ENCODE measurements at places on chromosomes 12 and 14.

- no peak for DNase-seq
These were observed 10.6 kb downstream of the HHIPL1 start for GRCh38 chr14:99655521-99655920.

GRCh38 chr14:69694730-69695281 lies 72.1 kb upstream of the SRSF5 start:
- no peak for DNase-seq

DNA sequence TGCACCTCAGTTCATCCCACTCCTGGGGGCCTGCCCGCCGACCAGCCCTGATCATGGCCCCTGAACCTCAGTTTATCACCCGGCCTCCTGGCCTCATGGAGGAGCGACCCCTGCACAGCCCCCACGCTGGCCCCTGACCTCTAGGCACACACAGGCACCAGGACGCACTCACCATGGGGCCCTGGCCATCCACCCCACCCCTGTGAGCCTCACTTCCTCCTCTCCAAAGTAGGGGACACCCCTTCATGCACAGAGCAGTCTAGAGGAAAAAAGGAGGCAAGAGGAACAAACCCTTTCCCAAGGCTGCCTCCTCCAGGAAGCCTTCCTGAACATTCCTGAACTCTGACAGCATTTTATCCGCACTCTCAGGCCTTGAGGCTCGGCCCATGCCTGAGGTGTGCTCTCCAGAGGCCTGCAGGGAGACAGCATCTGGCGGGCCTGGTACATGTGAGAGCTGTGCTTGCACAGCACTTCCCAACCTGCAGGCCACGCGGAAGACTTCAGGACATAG lies 39.4 kb downstream of the CCNK start:
- no peak for DNase-seq

DNA sequence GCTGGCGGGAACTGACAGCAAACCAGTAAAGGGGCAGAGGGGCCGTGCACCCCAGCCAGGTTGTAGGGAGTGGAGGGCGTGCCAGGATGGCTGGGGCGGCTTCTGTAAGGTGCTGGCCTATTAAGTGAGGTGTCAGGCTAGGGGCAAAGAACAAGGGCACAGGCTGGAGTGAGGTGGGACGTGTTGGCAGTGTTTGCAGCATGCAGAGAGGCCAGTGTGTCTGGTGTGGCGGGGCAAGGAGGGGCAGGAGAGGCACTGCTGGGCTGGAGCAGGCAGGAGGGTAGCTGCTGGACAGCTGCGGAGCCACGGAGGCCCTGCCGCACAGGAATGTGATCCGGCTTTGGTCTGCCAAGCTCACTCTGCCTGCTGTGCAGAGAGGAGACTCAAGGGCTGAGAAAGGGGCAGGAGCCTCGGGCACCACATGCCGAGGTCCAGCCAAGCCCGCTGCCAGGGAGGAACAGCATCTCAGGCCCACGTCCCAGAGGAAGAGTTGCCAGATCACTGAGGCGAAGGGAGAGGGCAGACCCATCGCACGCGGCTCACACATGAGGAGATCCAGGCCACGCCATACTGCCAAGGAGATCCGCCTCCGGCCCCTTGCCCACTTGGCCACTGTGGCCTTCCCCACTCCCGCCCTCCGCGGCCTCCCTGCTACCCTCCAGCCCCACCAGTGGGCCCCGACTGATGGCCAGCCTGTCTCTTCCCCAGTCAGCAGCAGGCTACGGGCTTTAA lies 46.8 kb downstream of the AMN start:
- DNase-seq, result no peak

DNA sequence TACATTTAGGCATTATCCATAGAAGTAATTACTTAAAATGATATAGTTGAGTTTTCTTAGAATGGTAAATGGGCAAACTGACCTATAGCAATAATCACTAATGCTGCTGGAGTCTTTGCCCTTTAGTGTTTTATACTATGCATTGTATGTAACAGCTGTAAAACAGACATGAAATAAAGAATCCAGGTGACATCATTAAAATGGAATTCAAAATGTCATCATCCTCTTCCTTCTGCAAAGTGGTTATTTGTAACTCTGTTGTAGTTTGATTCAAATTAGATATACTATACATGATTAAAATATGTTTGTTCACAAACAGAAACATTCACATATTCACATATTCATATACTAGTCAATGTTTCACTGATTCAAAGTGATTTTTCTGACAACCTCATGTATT lies 598.8 kb downstream of the SLC16A7 start:
- DNase-seq, result no peak

DNA sequence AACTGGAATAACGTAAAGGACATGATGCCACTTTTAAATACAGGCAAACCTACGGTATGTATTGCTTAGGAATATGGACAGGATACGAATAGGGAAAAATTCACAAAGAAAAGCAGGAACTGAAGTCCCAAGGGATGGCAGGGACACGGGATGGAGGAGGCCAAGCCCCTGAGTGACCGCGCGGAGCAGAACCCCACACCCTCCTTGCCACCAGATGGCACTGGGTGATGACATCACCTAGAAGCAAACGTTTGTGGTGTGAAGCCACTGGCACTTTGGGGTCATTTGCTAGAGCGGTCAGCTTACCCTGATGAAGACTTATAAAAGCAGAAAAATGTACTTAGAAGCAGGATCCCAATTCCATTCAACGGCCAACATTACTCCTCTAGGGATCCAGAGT lies 9.4 kb downstream of the DHX37 start:
- no peak for DNase-seq

DNA sequence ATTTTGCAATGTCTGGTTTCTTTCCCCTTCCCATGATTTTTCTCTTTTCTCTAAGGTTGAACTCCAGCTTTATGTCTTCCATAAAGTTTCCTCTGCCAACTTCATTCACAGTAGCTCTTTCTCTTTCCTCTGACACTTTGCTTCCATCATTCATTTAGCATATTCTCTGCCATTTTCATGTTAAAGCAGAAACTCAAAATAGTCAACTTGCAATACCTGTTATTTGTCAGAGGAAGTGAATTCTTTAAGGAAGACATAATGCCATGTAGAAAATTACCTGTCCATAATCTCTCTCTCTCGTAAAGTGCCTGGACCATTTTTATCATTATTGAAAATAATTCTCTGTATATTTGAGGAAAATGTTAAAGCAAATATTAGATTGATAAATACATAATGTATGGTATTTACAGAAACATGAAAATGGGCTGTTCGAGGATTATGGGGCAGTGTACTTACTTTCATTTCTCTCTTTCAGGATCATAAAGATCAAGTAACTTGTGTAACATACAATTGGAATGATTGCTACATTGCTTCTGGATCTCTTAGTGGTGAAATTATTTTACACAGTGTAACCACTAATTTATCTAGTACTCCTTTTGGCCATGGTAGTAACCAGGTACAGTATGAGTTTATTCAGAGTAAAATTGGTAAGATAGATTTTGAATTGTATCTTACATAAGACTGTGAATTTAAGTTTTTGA lies 12.6 kb downstream of the NEDD1 start:
- DNase-seq, result no peak

GRCh38 chr14:37637341-37637740 lies 41.9 kb downstream of the TTC6 start:
- no peak for DNase-seq

DNA sequence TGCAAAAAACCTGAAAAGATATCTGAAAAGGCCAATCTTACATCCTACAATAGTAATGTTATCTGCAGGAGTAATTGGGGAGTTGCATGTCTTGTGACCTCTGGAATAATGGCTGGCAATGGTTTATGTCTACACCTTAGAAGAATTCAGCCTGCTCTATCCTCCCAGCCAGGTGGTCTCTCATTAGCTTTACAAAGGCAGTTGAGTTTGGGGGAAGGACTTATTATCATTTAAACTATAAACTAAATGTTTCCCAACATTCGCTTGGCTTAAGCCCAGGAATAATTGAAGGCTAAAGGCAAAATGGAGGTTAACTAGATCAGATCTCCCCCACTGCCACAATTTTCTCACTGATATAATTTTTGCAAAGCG lies 158.4 kb upstream of the SFSWAP start:
- no peak for DNase-seq

DNA sequence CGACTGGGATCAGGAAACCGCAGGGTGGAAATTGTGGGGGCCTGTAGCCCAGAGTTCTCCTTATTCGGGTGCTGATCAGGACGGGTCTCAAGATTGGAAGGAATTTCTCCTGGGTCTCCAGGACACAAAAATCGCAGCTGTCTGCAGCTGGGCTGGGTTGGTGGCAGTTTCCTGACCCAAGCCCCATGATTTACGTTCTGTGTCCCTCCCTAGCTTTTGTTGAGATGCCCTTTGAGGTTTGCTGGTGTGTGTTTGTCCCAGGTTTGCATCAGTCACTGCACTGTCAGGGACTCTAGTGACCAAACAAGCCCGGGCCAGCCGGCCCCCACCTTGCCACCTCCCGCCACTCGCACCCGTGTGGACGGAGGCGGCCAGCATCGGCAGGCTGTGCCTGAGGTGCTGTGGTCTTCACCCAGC lies 89.5 kb downstream of the FBXL14 start:
- DNase-seq, result no peak

GRCh38 chr14:64112867-64113678 lies 181.1 kb downstream of the ESR2 start:
- no peak for DNase-seq

GRCh38 chr12:32906399-32907165 lies 10.0 kb upstream of the PKP2 start:
- DNase-seq, result no peak

- DNase-seq, result no peak
These were observed 73.0 kb upstream of the FICD start for GRCh38 chr12:108442067-108442466.

- no peak for DNase-seq
These were observed 57.2 kb upstream of the ZDHHC17 start for GRCh38 chr12:76706761-76707160.

DNA sequence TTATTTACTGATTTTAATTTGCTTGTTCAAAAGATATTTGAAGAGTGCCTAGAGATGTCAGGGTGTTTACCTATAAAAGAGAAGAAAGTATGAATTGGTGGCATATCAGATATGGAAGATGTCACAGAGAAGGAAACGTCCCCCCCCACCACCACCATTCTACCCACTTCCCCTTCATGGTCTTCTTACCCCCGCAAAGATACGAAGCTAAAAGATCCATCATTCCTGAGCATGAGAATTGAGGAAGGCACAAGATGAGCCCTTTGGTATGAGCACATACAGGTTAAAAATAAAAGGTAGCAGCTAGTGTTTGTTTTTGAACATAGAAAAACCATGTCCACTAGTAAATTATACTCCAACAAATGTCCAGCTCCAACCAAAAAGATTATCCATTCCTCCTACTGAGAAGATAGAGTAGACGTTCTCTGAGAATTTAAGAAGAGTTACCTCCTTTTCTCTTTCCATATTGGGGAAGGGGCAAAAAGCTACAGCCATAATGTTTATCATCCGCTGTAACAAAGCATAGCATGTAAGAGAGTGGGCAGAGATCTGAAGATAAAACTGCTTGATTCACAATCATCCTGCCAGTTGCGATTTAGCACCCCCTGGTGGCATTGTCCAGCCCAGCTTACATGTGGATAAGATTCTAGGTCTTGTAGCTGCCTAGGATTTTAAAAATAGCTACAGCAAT lies 29.1 kb downstream of the NFYB start:
- peak; percentile 42 for DNase-seq

GRCh38 chr12:9940375-9940774 lies 8.2 kb upstream of the CLEC2A start:
- DNase-seq, result no peak

DNA sequence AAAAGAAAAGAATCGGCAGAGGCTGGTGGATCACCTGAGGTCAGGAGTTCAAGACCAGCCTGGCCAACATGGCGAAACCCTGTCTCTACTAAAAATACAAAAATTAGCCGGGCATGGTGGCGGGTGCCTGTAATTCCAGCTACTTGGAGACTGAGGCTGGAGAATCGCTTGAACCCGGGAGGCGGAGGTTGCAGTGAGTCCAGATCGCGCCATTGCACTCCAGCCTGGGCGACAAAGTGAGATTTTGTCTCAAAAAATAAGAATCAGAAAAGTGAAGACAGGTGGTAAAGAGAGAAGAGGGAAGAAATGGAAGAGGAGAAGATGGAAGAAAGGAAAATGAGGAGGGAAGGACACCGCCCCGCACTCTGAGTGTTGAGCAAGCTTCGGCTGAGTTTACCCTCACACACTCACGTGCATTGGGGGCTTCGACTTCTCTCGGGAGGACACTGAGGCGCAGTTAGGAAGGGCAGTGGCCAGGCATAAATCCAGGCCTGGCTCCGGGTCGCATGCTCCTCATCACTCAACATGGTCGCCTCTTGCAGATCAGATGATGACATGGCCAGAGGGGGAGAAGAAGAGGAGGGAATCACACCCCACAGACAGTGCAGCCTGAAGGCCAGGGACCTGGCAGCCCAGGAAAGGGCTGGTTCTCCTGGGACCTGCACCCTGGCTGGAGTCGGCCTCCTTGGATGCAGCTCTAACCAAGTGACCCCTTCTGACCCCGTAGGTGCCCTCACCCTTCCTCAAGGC lies 61.1 kb downstream of the PRMT8 start:
- no peak for DNase-seq

DNA sequence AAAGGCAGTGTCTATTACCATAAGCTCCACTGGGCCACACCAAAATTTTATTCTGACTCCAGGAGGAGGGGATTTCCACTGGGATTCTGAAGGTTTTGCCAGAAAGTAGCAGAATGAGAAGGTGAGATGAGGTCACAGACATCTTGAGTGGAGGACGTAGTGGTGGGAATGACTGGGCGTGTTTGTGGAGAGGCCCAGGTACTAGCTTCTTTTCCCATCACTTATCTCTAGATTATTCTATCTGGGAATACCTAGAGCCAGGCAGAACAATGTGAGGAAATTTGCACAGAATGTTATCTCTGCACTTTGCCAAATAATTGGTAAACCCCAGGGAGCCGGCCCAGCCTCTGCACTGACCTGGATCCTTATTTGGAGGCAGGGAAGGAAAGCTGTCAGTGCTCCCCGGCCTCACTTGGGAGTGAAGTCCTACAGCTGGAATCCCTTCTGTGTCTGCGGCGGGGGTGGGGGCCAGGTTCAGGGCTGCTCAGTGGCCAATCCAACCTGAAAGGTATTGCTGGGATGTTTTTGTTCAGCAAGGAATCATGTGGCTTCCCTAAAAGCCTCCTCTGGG lies 129.4 kb downstream of the C12orf75 start:
- no peak for DNase-seq

DNA sequence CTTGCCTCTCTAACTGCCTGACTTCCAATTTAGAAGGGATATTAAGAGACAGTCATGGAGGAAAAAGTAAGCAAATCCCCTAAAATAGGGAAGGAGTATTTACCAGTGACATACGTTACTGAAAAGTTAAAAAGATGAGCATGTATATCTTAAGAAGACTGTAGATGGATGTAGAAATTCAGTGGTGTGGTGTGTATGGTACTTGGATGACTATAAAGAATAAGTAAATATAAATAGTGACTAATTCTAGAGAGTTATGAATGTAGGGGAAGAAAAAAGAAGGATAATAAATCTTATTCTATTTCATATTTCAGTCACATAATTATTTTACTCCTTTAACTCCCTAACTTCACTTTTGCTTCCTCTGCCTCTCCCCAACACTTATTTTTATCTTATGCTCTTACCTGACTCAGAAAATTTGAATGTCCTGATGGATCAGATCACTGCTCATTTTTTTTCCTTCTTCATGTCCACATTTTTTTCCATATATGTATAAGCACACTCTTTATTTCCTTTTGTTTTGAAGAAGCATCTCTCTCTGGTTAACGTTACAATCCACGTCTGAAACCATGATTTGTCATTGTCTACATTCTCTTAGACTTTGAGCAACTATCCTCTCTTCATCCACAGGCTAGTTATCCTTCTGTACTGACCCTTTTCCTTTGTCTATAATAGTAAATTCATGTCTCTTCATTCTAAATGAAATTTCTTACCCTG lies 422.7 kb upstream of the SYT1 start:
- no peak for DNase-seq

- DNase-seq, result no peak
These were observed 78.3 kb downstream of the AACS start for GRCh38 chr12:125143491-125143890.

Data from fibroblast of skin of left biceps (primary cell).